ENCODE measurements at places on chromosomes 2 and 18. TPM values are rescaled to one million over a fixed set of nuclear protein-coding genes. Genes with fewer than 3 reads are reported as not detected.
A peak's percentile ranks its signal among the peaks of the same experiment; 100 is the strongest.

Gene CNTNAP5
- not detected for polyA plus RNA-seq

DNA sequence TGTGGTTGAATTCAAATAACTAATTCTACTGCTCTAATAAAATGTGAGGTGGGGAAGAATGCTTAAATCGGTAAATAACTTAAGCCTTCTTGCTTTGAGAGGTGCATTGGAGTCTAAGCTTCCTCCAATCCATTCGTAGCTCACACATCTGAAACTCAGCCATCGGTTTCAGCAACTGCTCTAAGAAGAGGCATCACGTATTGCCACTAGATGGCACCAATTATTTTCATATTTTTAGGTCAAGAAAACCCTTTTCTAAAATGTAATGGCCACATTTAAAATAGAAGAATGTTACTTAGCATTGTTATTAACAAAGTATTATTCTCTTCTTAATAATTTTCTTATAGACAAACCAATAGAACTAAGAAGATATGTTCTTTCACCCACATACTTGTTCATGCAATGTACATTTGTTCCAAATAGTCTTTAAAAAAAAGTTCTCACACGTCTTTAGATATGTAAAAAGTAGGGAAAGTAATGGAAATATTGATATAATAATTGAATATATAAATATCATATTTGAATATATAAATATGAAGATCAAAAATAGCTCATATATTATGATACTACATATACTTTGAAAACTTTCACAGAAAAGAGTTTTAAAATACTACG, 229.8 kb downstream of the CCDC178 start:
- DNase-seq: peak; percentile 13

- no peak for DNase-seq
These were observed 3.4 kb downstream of the NGEF start for GRCh38 chr2:233009661-233010060.

- DNase-seq: no peak
These were observed 417.4 kb downstream of the LPIN1 start for GRCh38 chr2:12163866-12164265.

GRCh38 chr2:216402751-216403150, 9.5 kb upstream of the SMARCAL1 start:
- no peak for DNase-seq

Gene LAPTM4A
- 510 TPM for polyA plus RNA-seq

DNA sequence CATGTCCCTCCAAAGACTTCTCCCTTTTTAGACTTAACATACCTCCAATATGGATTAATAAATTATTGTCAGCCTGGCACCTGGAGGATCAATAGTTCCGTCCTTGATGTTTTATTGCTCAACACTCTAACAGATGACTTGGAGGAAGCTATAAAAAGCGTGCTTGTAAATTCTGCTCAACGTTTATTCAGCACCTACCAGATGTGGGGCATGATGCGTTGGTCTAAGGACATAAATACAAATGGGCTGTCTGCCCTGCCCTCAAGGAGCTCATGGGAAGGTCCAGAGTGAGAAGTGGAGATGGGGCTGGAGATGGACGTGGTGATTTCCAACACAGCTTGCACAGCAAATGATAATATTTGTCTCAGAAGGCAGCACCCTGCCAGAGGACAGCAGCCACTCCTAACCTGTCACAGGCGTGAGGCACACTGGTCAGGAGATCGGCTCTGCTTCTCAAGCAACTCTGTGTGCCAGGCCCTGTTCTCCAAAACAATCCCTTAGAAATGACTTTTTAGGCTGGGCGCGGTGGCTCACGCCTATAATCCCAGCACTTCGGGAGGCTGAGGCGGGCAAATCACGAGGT, 25.5 kb upstream of the ZCCHC2 start:
- no peak for DNase-seq

DNA sequence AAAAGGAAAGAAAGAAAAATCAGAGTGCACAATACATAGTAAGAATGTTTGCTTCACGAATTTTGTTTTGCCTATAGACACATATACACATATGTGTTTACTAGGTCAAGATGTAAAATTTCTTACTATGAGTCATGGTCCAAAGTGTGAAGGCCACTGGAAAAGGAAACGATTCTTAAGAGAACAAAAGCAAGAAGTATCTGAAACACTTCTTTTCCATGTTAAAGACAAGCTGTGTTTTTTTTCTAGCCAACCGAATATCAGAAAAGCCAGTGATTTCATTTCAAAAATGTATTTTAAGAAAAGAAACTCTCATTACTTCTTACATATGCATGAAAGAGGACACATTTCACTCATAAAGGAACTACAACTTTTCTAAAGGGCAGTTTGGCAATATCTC, 24.9 kb downstream of the PECR start:
- DNase-seq: no peak

GRCh38 chr2:21642647-21643046, 518.9 kb downstream of the TDRD15 start:
- DNase-seq: no peak

GRCh38 chr2:134220344-134220974, 33.4 kb upstream of the MGAT5 start:
- no peak for DNase-seq

GRCh38 chr2:27323596-27324285, 844 bp upstream of the MPV17 start:
- DNase-seq: no peak

- no peak for DNase-seq
These were observed 276.9 kb upstream of the RAB6C start for GRCh38 chr2:129702416-129703176.

Gene CHAC2
- 4.5 TPM for polyA plus RNA-seq

Gene ZBTB7C
- polyA plus RNA-seq: 14.7 TPM

DNA sequence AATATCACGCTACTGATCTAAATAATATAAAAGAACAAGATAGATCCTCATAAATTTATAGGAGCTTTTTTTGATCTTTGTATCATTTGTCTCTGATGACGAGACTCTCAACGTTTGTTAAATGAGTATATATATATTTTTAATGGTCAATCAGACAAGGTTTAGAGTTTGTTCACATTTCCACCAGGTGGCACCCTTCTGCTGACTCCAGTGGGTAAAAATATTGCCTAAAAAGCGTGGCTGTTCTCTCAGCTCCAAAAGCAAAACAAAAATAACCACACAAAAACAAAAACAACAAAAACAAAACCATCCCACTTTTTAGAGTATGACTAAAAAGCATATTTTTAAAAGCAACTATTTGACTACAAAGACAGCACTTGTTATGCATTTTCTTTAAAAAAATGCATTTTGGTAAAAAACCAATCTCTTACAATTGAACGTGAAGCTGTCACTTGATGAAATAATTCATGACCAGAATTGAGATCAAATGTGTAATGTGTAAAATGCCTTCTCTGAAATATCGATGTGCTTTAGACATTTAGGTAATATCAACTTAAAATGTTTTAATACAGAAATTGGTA, 723.2 kb downstream of the DPP10 start:
- no peak for DNase-seq

DNA sequence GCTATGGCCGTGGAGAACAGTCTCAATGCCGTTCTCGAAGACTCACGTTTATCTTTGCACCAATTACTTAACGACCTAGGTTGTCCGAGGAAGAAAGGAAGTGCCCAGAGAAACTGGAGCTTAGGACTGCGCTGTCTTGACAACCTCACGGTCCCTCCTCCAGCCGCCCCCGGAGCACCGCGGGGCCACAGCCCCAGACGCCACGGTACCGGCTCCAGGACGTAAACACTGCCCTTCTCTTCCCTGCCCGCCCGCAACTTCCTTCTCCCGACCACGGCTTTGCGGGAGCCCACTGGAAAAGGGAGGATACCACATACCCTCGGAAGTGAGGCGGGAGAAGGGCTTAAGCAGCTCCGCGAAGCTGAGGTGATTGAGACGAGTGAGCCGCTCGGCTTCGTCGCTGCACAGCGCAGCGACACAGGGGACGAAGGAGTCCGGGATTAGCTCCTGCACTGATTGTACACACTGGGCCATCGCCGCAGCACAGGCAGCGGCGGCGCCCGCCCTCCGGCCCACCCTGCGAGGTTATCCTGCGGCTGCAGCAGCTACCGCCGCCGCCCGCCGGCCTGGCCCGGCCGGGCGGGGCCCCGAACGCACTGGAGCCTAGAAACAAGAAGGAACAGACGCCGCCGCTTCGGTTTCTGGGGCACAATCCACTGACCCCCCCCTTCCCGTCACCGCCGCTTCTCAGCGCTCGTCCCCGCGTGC, 483 bp downstream of the TRAPPC8 start:
- DNase-seq: peak; percentile 18

- DNase-seq: no peak
These were observed 12.8 kb upstream of the TMEM18 start for GRCh38 chr2:689877-690510.

Gene PLA2R1
- 130 TPM for polyA plus RNA-seq

DNA sequence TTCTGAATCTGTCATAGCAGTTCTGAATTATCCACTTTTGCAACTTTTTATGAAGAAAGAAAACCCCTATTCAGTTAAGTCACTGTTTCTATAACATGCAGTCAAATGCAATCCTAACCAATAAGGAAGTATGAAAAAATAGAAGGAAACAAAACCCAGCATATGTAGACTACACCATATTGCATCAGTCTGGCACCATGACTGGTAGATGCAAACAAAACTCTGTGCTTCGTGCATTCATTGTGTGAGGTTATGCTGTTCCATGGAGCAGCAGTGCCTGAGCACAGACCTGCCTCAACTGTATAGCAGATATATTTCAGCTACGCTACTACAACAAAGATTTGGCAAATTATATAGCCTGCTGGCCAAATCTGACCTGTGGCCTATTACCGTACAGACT, 325.5 kb downstream of the LRP1B start:
- no peak for DNase-seq

Data from right renal cortex interstitium (tissue), 3 donors.